Activated CD4-positive, alpha-beta T cell treated with anti-CD3 and anti-CD28 coated beads, Interleukin-2, amount 50 U/mL, for 4 hours (primary cell): ENCODE measurements at places on chromosomes 16 and 17.

GRCh38 chr17:11644265-11645212, 46.3 kb downstream of the DNAH9 start:
- no peak for DNase-seq

GRCh38 chr17:60160829-60161501, 11.2 kb downstream of the CA4 start:
- DNase-seq = no peak

- DNase-seq = no peak
Measured at GRCh38 chr16:86556576-86556975, 1.5 kb upstream of the MTHFSD start.

DNA sequence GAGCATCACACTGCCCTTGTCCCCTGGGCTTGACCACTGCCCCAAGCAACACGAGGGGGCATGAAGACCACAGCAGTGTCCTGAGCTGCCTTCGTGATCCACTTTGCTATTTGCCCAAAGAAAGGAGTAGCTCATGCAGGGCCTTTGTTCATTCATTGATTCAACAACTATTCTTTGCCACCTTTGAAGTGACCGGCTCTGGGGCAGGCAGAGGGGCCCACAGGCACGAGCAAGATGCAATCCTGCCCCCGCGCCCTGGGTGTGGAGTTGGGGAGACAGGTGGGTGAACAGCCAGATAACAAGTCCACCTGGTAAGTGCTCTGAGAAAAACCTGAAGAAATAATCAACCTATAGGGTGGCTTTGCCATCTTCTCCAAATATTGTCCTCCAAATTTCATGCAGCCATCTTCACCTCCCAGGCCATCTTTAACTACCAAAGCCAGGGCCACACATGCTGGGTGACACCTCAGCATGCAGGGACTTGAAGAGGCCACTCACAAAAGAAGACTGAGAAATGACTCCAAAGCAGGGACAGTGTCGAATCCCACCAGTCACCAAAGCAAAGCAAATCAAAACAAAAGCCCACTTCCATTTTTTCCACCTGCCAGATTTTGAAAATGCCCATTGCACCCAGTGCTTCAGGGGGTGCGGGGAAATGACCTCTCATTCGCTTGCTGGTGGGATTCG, 18.2 kb upstream of the RBFOX3 start:
- DNase-seq = no peak

- DNase-seq = no peak
Measured at GRCh38 chr16:52611817-52612673, 65.1 kb upstream of the TOX3 start.

DNA sequence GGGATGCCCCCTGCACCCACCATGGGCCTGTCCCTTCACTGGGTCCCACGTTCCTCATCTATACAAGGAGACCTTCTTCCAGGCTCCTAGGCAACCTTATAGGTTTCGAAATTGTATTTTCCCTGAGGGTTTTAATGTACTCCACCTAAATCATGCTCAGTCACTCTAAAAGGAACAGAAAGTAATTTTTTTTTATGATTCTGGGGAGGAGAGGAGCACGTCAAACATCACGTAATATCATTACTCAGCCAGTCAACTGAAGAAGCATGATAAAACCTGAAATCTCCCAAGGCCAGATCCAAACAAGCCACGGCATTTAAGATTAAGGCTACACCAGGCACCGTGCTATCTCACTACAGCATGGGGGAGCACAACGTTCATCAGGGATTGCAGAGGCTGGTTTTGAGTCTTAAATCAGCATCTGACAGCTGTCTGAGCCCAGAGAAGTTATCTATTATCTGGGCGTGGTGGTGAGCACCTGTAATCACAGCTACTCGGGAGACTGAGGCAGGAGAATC, 3.9 kb upstream of the TMEM114 start:
- DNase-seq = no peak

GRCh38 chr17:43092901-43093300, 32.3 kb downstream of the BRCA1 start:
- no peak for DNase-seq

DNA sequence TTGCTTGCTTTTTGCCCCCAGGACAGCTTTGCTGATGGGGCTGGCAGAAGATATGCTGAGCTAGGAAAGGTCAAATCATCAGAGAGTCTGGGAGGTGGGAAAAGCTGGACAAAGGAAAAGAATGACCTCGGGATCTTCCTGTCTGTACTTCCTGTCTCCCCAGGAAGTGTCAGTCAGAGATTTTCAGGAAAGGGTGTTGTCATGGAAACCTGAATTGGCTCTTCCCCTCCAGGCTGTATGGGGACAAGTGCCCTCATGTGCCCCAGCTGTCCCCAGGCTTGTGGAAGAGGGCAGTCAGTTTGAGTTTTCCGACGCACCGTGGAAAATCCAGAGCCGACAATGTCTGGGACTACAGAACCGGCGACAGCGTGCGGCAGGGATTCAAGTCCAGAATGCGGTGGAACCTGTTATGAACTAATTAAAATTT, 122.7 kb upstream of the ZFHX3 start:
- no peak for DNase-seq
